ENCODE measurements at places on chromosomes 3 and 15. TPM values are rescaled to one million over a fixed set of nuclear protein-coding genes. Genes with fewer than 3 reads are reported as not detected.

Gene SMCO1
- total RNA-seq = 42.3 TPM

Gene RAB6B
- total RNA-seq = 11.5 TPM

- no peak for DNase-seq
- no peaks in the 10 kb centered on the region for H3K4me1 ChIP-seq
- H3K36me3 ChIP-seq = no peaks in the 10 kb centered on the region
- no peaks in the 10 kb centered on the region for H3K27me3 ChIP-seq
- H3K27ac ChIP-seq = no peak overlapping the region
These were observed 49.1 kb downstream of the ARHGEF26 start for GRCh38 chr3:154170300-154170699.

GRCh38 chr3:194000712-194001111, 135.2 kb upstream of the HES1 start:
- peaks cover 55% of the 10 kb centered on the region for H3K4me1 ChIP-seq
- H3K36me3 ChIP-seq = no peaks in the 10 kb centered on the region
- H3K27ac ChIP-seq = no peak overlapping the region
- H3K27me3 ChIP-seq = no peaks in the 10 kb centered on the region

DNA sequence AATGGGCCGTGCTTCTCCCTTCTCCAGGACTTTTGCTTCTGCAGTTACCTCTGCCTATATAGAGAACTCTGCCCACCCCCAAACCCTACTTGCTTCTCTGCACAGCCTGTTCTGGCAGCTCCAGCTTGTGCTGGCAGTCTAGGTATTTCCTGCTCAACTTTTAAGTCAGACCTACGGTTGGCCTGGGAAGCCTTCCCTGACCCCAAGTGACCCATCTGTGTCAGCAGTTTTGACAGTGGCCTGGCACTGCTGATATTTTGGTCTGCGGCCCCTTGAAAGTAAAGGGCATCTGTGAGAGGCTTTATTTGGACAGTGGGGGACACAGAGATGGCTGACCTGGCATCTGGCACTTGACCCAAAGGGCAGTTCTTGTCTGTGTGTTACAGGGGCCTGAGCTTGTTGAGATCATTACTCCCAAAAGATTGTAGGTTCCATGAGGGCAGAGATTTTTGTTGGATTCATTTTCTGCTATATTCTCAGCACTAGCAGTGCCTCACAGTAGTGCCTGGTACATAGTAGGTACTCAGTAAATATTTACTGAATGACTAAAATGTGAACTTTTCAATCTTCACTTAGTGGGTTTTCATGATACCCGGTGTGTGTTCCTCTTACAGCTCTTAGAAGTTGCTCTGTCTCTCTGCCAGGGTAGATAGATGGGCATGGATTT, 55.2 kb upstream of the TRAK1 start:
- H3K4me3 ChIP-seq = no peak overlapping the region
- peaks cover 93% of the 10 kb centered on the region for H3K4me1 ChIP-seq
- no peaks in the 10 kb centered on the region for H3K27me3 ChIP-seq

GRCh38 chr3:31427623-31428022, 105.1 kb upstream of the STT3B start:
- H3K36me3 ChIP-seq = no peaks in the 10 kb centered on the region
- no peak overlapping the region for H3K4me3 ChIP-seq
- DNase-seq = no peak
- no peak overlapping the region for H3K27ac ChIP-seq

GRCh38 chr15:78037779-78038305, 39.7 kb downstream of the TBC1D2B start:
- no peak overlapping the region for H3K4me3 ChIP-seq
- DNase-seq = no peak
- H3K27me3 ChIP-seq = no peaks in the 10 kb centered on the region
- peaks cover 44% of the 10 kb centered on the region for H3K4me1 ChIP-seq

DNA sequence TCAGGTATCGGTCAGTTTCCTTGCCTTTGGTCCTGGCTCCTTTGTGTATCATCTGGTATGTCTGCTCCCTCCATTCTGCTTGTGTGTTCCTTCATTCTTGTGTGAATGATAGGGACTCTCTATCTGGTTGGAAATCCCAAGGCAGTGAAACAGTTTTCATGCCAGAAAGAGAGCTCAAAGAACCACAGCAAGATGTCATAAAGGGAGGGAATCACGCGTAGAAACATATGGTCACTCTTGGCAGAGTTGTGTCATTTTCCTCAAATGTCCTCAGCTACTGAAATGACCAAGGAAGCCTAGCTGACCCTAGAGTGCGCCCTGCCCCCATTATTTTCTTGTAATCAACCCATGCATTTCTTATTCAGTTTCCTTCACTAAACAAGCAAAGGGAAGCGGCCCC, 48.0 kb downstream of the RASGRP1 start:
- no peak overlapping the region for H3K4me3 ChIP-seq
- DNase-seq = no peak
- H3K4me1 ChIP-seq = no peaks in the 10 kb centered on the region

All from right atrium auricular region (tissue), 2 donors.